ENCODE measurements at places on chromosomes 12 and 14.

GRCh38 chr12:52448228-52448627 lies 3.7 kb downstream of the KRT6B start:
- DNase-seq: no peak

DNA sequence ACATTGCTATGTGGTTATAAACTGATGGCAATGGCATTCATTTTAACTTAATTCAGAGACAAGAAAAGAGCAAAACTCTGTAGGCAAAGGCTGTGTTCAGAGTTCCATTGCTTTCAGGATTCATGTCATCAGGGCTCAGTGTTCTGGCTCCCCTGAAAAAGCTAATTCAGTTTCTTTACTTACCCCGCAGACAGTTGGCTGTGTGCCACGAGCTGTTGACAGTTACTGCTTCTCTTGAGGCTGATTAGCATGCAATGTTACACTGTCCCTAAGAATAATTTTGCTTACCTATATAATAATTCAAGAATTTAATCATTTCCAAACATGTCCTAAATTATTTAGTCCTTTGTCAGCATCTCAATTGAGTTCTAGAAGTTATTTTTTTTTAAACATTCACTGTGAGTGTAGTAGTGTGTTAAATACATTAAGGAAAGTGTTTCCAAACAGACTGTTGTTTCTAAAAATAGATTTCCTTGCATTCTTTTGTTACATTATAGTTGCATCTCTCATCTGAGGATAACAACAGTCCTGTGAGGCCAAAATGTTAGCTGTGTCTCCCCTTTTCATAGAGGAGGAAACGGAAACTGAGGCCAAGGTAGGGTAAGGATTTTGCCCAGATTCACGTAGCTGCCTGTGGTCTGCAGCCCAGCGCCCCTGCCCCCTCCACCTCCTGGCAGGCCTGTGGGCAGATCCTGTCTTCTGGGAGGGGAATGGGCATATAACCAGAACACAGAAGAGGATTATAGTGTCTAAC lies 98.6 kb downstream of the PELI2 start:
- no peak for DNase-seq

DNA sequence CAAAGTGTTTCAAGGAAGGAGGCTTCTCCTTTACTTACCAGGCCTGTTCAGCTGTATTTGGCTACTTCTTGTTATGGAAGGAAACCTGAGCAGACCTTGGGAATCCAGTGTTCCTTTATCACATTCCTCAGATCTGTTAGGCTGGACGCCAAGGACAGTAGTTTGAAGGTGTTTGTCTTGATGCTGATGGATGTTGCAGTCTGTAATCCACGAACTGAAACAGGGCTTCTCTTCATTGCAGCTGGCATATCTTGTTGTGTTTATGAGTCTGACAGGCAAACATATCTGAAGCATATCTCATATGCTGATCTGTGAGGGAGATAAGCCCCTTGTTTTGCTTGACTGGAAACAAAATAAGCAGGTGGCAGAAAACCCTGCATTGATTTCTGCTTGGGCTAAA lies 904.3 kb downstream of the NRXN3 start:
- DNase-seq: no peak

- DNase-seq: no peak
Observed at GRCh38 chr14:53638966-53639365, 317.7 kb downstream of the BMP4 start.

DNA sequence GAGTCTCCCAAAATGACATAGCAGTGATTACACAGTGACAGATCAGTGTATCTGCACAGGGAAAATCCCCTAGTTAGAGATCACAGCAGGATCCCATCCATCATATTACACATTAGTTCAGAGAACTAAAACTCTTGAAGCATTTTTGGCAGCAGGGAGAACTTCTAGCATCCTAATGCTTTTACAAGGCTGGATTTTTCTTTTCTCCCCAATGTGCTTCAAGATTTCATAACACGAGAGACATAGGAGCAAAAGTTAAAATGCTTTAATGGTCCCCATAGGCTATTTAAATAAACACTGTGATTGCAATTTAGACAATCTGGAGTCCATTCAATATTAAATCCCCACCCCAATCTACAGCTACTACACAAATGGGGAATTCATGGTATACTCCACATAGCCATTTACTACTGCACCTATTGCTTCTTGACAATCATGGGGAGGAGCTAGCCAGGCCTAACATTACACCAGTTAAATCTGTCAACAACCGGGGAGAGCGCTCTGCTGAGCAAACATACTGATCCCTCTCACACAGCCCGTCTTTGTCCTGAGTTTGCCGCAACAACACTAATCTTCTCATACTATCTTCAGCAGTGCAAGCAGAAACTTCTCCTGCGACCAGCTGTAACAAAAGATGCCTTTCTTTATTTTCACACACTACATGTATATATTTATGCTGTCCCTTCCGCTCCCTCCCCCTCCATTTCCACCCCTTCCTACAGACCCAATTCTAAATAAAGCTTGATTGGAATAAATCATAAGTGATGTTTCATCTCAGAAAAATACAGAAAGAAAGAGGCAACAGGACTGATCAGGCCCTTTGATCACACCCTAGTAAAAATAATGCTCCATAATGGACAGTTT lies 120.3 kb upstream of the SOX5 start:
- DNase-seq: no peak

DNA sequence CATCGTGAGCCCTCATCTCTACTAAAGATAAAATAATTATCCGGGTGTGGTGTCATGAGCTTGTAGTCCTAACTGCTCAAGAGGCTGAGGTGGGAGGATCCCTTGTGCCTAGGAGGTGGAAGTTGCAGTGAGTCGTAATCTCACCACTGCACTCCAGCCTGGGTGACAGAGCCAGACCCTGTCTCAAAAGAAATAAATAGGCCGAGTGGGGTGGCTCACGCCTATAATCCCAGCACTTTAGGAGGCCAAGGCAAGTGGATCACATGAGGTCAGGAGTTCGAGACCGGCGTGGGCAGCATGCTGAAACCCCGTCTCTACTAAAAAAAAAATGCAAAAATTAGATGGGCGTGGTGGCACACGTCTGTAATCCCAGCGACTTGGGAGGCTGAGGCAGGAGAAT lies 70.9 kb downstream of the RESF1 start:
- no peak for DNase-seq

DNA sequence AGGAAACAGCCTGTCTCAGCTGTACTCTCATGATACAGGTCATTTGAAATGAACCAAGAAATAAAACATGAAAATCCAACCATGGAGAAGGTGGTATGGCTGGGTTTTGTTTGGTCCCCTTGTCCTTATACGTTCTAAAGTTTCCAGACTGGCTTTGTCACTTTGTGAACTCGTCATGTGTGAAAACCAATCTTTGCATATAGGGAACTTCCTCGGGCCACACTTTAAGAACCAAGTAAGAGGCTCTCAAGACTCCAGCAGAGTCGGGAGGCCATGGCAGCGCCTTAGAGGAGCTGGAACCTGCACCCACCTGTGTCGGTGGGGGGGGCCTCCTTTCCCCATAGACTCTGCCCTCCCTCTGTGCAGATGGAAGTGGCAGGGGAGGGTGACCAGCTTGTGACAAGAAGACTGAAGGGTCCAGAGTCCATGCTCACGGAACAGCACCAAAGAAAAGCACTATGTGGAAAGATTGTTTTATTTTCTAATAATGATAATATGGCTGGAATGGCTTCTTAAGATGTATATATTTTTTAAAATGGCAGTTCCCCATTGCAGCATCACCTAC lies 125.3 kb downstream of the ESRRB start:
- no peak for DNase-seq

GRCh38 chr12:94240171-94240570 lies 91.8 kb downstream of the PLXNC1 start:
- DNase-seq: no peak
